Lower lobe of right lung (tissue), 2 donors: ENCODE measurements at places on chromosomes 7 and 10.
A peak's percentile ranks its signal among the peaks of the same experiment; 100 is the strongest.

GRCh38 chr7:47571331-47572093, 10.4 kb downstream of the TNS3 start:
- DNase-seq: peak; percentile 83

DNA sequence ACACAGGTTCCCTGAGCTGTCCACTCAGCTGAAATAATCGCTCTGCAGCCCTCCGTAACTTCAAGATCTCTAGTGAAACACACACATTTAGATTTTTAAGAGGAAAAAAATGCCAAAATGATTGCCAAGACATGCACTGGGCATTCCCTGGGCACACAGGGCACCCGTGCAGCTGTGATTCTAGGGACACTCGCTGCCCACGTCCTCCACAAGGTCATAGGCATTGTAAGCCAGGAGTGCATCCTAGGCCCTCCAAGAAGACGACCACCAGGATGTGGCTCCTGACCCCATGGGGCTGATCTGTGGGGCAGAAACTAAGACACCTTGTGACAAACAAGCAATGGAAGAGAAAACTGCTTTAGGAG, 563.3 kb downstream of the PTPRN2 start:
- no peak for DNase-seq

DNA sequence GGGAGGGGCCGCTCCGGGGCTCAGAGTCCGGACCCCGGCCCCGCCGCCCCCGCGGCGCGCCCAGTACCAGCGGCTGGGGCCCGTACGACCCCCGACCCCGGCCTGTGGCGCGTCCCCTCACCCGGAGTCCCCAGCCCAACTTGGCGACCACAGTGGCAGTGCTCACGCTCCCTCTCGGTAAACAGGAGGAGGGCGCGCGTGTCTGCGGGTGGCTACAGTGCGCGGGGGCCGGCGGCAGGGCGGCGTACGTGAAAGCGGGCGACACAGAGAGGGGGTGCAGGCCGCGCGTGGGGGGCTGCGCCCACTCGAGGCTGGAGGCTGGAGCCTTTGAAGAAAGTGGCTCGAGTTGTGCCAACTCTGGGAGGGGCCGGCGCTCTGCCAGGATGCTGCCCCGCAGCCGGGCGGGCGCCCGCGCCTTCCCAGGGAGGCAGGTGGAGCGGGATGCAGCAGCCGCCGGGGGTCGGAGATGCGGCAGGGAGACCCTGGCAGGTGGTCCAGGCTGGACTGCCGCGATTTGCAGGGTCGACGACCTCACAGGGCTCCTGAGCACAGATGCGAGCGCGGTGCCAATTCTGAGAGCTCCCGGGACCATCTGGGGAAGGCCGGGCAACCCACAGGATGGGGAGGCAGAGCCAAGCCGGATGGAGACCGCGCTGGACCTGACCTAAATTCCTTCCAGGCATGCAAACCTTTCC, 655 bp downstream of the PTPRE start:
- peak; percentile 68 for DNase-seq

DNA sequence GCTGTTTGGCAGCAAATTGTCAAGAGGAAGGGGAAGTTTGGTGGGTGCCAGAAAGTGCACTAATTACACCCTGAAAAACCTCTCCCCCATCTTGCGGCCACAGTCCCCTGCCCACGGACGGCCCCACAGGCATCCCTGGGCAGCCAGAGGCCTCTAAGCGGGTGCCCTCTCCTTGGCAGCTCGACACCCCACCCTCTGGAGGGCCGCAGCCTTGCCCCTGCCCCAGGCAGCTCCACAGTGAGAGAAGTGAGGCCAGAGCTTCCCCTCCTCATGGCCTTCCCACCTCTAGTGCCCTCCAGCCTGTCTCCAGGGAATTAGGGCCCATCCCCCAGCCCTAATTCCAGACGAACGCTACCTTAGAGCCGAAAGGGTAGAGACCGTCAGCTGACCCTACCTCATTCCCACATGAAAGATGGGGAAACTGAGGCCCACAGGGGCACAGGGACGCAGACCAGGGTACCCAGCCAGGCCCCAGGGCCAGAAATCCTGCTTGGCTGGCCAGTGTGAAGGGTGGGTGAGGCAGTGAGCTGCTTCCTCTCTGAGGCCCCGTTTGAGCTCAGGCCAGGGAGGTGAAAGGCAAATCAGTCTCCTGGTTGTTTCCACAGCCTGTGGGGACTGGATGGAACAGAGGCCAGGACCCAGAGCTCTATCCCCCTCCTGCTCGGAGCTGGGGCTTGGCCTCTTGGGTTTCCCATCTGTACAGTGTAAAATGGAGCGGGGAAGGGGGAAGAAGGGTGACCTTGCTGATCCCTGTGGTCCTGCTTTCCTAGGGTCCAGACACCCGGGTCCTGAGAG, 10.0 kb downstream of the ZCCHC24 start:
- DNase-seq: no peak

- DNase-seq: no peak
Observed at GRCh38 chr7:83429493-83429892, 219.4 kb downstream of the SEMA3E start.
